ENCODE measurements at places on chromosomes 2 and 18. TPM values are rescaled to one million over a fixed set of nuclear protein-coding genes. Genes with fewer than 3 reads are reported as not detected.

PPM1B gene
- 40.7 TPM for total RNA-seq

CKAP2L gene
- total RNA-seq: 30.5 TPM

DNA sequence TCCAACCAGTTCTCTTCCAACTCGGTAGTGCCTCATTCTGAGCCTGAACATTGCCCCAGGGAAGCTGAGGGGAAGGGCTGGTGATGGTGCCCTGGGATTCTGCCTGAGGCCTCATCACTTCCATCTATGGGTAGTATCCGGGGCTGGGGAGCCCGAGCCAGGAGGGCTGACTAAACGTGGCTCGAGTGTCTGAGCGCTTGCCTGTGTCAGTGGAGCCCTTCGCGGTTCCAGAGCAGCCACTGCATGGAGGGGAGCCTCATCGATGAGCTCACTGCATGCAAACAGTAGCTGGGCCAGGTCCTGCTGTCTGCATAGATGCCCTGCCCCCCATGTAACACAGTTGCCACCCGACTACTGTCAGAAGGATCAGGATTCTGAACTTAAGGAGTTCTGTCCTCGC lies 129.3 kb downstream of the GLI2 start:
- H3K36me3 ChIP-seq: no peaks in the 10 kb centered on the region
- peaks cover 23% of the 10 kb centered on the region for H3K27me3 ChIP-seq
- no peaks in the 10 kb centered on the region for H3K4me1 ChIP-seq
- DNase-seq: no peak
- H3K27ac ChIP-seq: no peak overlapping the region
- H3K4me3 ChIP-seq: no peak overlapping the region

- peak; percentile 49 for DNase-seq
- H3K27ac ChIP-seq: no peak overlapping the region
- no peak overlapping the region for H3K4me3 ChIP-seq
- peaks cover 2% of the 10 kb centered on the region for H3K27me3 ChIP-seq
- no peaks in the 10 kb centered on the region for H3K36me3 ChIP-seq
- no peaks in the 10 kb centered on the region for H3K4me1 ChIP-seq
These were observed 314.8 kb downstream of the MBD2 start for GRCh38 chr18:53909668-53910067.

DNA sequence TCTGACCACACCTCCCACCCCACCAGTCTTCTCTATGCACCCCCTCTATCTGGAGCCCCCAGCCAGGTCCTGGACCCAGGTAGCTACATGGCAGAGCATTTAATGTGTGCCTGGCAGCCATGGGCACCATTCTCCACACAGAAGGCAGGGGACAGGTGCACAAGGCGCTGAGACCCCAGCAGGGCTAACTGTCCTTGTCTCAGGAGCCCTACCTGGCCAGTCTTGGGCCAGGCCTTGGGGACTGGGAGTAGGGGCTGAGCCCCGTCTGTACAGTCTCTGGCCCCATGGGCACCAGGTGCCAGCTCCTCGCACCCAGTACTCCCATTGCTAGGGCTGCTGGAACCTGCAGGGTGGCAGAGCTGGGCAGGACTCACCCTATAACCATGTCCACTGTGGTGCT lies 2.9 kb downstream of the GNLY start:
- DNase-seq: no peak
- H3K4me3 ChIP-seq: no peak overlapping the region
- H3K27ac ChIP-seq: no peak overlapping the region
- H3K4me1 ChIP-seq: peaks cover 11% of the 10 kb centered on the region
- no peaks in the 10 kb centered on the region for H3K36me3 ChIP-seq
- H3K27me3 ChIP-seq: no peaks in the 10 kb centered on the region

GRCh38 chr2:88016960-88017779 lies 823 bp upstream of the RNU2-63P start:
- peak; percentile 70 for DNase-seq
- no peaks in the 10 kb centered on the region for H3K36me3 ChIP-seq
- H3K4me3 ChIP-seq: peak overlapping the region; percentile 98

DNA sequence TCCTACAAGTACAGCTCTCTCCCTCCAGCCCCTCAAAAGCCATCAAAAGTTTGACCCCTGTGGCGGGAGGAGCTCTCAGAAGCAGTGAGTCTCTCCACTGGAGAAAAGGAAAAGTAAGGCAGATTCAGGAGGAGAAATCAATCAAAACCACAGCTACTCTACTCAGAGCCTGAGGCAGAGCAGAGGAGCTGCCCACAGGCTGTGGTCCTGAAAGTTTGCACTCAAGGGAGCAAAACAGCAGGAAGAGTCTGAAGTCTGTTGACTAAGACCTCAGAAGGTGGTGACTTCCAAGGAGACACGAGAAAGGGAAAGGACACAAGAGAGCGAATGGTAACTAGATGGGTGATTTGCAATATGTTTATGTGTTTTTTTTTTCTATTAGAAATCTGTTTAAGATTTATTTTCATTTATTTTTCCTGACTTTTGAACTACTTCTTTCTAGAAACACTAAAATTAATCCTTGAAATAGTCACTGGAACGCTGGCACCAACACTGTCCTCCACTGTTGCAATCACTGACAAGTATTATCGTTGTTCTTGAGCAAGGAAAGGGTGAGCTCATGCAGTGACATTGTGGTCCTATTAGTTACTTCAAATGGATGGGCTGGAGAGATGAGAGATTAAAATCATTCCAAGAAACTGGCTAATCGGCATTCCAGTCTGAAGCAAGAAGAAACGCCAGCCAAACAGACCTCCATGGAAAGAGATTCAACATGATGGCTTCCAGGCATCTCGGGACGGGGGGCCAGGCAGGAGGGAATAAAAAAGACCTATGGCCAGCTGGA lies 35.8 kb downstream of the PID1 start:
- no peak for DNase-seq
- no peaks in the 10 kb centered on the region for H3K36me3 ChIP-seq
- H3K4me1 ChIP-seq: no peaks in the 10 kb centered on the region
- H3K27ac ChIP-seq: no peak overlapping the region
- H3K27me3 ChIP-seq: peaks cover 2% of the 10 kb centered on the region

DNA sequence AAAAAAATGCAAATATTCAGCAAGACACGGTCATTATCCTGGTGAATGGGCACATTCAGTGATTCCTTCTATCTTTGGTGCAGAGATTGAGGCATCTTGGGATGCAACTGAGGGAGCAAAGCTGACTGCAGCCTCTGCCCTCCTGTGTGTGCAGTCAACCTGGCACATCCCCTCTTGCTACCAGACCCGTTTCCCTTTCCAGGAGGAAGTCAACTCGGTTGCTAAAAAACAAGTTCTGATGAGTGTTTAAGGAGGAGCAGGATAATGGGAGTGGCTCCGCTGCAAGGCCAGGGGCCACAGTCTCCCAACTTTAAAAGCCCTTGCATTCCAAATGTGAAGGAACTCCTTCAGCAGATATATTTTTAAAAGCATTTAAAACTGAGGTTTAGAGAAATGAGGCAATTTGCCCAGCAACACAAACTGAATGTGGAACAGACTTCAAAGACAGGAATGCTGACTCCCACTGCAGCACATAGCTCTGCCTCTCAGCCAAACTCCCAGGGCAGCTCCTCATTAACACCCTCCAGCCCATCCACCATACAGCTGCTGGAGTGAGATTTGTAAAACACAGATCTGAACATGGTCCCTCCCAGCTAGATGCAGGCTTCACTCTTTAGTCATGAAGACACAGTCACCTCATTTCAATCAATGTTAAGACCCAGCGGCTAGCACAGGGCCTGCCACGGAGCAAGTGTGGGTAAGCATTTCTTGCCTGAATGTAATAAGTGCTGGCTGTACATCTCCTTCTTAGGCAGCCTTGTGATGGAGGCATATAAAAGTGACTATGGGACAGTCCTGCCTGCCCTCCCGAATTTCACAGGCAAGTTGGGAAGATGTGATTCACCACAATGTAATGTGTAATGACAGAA lies 54.3 kb downstream of the VSNL1 start:
- peaks cover 2% of the 10 kb centered on the region for H3K27me3 ChIP-seq
- H3K36me3 ChIP-seq: no peaks in the 10 kb centered on the region
- H3K27ac ChIP-seq: no peak overlapping the region
- no peak overlapping the region for H3K4me3 ChIP-seq
- no peak for DNase-seq

DNA sequence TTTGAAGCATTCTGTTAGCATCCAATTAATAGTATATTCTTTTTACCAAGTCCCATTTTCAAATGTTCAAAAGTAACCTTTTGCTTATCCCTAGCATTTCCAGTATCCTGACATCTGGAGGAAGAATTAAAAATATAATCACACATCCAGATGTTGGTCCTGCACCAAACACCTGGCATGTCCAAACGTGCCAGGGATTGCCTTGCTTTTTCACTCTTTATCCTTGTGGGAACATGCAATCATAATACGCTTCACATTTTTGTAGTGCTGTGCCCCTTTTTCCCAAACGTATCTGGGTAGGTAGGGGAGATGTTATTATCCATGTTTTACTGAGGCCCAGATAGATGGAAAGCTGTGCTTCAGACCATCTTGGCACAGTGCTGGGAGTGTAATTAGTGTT lies 133.0 kb downstream of the TPGS2 start:
- H3K27ac ChIP-seq: no peak overlapping the region
- H3K4me3 ChIP-seq: no peak overlapping the region
- H3K27me3 ChIP-seq: no peaks in the 10 kb centered on the region

GRCh38 chr2:18403921-18404522 lies 156.4 kb downstream of the RDH14 start:
- no peak overlapping the region for H3K27ac ChIP-seq
- H3K4me3 ChIP-seq: no peak overlapping the region
- H3K27me3 ChIP-seq: peaks cover 10% of the 10 kb centered on the region

GRCh38 chr2:74333896-74334586 lies 9.2 kb downstream of the SLC4A5 start:
- no peak for DNase-seq
- no peak overlapping the region for H3K4me3 ChIP-seq
- H3K36me3 ChIP-seq: no peaks in the 10 kb centered on the region
- no peaks in the 10 kb centered on the region for H3K4me1 ChIP-seq

- H3K4me3 ChIP-seq: no peak overlapping the region
- no peaks in the 10 kb centered on the region for H3K36me3 ChIP-seq
- H3K27ac ChIP-seq: peak overlapping the region; percentile 38
- no peaks in the 10 kb centered on the region for H3K27me3 ChIP-seq
These were observed 81.3 kb downstream of the LIMS1 start for GRCh38 chr2:108615480-108616090.

- no peak for DNase-seq
- H3K4me3 ChIP-seq: no peak overlapping the region
- no peaks in the 10 kb centered on the region for H3K36me3 ChIP-seq
- no peaks in the 10 kb centered on the region for H3K4me1 ChIP-seq
- no peaks in the 10 kb centered on the region for H3K27me3 ChIP-seq
These were observed 99.5 kb downstream of the HS1BP3 start for GRCh38 chr2:20551260-20551944.

- no peak overlapping the region for H3K27ac ChIP-seq
- H3K4me3 ChIP-seq: no peak overlapping the region
- no peaks in the 10 kb centered on the region for H3K36me3 ChIP-seq
These were observed 9.1 kb upstream of the ECEL1 start for GRCh38 chr2:232496501-232497270.

GRCh38 chr18:72908181-72908580 lies 40.4 kb upstream of the NETO1 start:
- H3K27ac ChIP-seq: no peak overlapping the region
- H3K36me3 ChIP-seq: no peaks in the 10 kb centered on the region
- no peak overlapping the region for H3K4me3 ChIP-seq
- no peak for DNase-seq

- no peaks in the 10 kb centered on the region for H3K36me3 ChIP-seq
- H3K27me3 ChIP-seq: no peaks in the 10 kb centered on the region
- peak within 1 kb of the TSS; percentile 86 for H3K27ac ChIP-seq
- peaks cover 17% of the 10 kb centered on the region for H3K4me1 ChIP-seq
- peak; percentile 78 for DNase-seq
These were observed at the start of gene SLC66A3 for GRCh38 chr2:11155381-11156035. Gene SLC66A3 (plus strand): TSS chr2:11155467. CDS start chr2:11155547, 80 bp downstream.
